ENCODE measurements at places on chromosomes 5 and 9.

DNA sequence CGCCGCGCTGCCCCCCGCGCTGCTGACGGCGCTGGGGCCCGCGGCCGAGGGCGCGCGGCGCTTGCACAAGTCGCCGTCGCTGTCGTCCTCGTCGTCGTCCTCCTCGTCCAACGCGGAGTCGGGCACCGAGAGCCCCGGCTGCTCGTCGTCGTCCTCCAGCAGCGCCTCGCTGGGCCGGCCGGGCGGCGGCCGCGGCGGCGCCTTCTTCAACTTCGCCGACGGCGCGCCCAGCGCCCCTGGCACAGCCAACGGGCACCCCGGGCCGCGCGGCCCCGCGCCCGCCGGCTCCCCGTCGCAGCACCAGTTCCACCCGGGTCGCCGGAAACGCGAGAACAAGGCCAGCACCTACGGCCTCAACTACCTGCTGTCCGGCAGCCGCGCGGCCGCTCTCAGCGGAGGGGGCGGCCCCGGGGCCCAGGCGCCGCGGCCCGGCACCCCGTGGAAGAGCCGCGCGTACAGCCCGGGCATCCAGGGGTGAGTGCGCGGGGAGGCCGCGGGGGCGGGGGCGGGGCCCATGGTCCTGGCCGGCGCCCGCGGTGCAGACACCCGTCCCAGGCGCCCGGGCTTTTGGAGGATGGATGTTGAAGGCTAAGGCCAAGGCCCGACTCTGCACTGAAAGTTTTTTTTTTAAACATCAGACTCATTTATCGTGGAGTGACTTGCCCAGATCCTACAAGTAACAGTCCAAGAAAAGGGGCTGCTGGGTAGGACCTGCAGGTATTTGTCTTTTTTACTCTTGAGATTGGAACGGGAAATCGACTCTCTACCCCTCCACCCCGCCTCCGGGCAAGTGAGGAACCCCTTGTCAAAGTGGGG is 1.2 kb downstream of the TENT4A start:
- DNase-seq, result no peak

GRCh38 chr9:83219154-83219923 is 156.4 kb upstream of the RASEF start:
- DNase-seq, result no peak

- DNase-seq, result no peak
Measured at GRCh38 chr9:93827545-93828330, 127.4 kb downstream of the BARX1 start.

DNA sequence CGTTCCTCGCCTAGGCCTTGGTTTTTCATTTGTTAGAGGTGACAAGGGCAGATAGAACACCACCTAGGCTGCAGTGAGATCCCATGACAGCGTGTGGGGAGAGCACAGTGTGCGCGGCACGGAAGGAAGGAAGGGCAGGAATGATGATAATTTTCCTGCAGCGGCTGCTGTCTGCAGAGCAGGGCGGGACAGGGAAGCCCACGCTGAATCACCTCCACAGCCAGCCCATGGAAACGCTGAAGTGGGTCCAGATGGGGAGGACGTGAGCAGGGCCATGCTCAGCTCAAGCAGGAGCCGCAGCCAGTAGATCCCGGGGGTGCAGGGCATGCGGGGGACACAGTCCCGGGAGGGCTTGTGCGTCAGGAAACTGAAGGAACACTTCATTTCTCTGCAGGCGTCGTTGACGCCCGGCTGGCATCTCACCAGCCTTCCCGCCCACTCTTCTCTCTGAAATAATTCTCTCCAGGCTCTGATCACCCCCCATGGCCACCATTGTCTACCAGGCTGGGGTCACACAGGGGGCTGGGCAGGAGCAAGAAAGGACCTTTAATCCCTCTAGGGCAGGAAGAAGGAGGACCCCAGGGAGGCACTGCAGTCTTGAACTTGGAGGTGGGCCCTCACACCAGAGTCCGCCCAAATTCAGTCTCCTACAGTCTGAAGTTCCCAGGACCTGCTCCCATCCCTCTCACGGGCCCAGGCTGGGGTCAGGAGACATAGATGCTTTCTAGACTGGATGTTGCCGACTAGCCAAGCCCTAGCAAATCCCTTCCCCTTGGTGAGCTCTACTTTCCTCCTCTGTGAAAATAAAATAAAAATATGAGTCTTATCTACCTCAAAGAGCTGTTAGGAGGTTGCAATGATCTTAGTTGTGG is 20.9 kb upstream of the SYNPO start:
- no peak for DNase-seq

GRCh38 chr9:4042231-4042630 is 257.6 kb downstream of the GLIS3 start:
- DNase-seq, result no peak
